ENCODE measurements at places on chromosomes 13 and 19.

- no peak for DNase-seq
These were observed 618 bp downstream of the TMEM38A start for GRCh38 chr19:16661480-16662034.

- no peak for DNase-seq
These were observed 80.2 kb downstream of the SPACA7 start for GRCh38 chr13:112456138-112457056.

DNA sequence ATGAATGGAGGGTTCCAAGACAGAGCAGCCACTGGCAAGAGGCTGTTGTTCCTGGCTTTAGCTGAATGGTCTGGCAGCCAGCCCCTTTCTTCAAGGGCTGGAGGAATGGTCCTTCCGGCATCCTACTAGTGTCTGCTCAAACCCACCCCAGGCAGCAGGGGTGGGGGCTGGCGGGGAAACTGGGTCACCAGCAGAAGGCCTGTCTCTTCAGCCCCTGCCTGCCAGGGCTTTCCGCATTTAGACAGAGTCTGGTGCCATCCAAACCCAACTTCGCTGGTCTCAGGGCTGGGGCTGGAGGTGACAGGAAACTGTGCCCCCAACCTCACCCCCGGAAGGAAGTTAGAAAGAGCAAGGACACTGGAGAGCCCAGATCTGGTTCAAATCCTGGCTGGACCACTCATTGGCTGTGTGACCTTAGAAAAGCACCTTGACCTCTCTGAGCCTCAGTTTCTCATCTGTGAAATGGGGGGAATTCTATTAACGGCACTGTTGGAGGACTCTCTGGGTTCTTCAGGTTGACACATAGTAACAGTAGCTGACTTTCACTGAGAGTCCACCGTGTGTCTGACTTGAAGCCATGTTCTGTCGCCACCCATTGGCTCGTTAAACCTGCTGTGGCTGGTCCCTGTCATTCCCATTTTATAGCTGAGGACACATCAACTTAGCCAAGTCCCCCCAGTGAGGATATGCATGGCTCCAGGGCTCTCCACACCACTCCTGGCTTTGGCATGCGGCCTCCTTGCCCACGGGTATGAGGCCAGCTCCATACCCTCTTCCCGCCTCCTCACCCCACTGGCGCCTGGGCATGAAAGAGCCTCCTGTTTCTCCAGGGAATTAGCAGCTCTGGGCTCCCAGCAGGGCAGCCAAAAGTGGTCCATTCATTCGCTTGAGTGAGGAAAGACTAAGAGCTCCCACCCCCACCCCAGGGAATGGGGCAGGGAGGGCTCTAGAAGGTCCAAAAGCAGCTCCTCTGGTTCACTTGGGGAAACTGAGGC is 2.5 kb upstream of the NR2C2AP start:
- DNase-seq: no peak

DNA sequence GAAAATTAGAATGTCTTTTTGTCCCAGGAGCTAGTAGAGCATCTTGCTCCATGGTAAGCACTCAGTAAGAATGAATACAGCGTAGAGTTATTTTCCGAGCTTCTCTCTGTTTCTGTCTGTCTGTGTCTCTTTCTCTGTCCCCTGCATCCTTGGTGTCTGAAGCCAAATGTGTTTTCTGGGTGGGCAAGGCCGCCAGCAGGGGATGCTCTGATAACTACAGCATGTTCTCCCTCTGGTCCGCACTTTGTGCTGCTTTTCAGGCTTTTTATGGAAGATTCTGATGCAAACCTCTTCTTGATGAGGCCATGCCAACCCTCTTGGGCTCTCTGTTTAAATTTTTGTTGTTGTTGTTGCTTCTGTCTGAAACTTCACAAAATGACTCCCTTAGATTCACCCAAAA is 142.8 kb upstream of the UBL3 start:
- DNase-seq: no peak

- DNase-seq: no peak
These were observed 102.3 kb upstream of the DOCK9 start for GRCh38 chr13:99080131-99080530.

DNA sequence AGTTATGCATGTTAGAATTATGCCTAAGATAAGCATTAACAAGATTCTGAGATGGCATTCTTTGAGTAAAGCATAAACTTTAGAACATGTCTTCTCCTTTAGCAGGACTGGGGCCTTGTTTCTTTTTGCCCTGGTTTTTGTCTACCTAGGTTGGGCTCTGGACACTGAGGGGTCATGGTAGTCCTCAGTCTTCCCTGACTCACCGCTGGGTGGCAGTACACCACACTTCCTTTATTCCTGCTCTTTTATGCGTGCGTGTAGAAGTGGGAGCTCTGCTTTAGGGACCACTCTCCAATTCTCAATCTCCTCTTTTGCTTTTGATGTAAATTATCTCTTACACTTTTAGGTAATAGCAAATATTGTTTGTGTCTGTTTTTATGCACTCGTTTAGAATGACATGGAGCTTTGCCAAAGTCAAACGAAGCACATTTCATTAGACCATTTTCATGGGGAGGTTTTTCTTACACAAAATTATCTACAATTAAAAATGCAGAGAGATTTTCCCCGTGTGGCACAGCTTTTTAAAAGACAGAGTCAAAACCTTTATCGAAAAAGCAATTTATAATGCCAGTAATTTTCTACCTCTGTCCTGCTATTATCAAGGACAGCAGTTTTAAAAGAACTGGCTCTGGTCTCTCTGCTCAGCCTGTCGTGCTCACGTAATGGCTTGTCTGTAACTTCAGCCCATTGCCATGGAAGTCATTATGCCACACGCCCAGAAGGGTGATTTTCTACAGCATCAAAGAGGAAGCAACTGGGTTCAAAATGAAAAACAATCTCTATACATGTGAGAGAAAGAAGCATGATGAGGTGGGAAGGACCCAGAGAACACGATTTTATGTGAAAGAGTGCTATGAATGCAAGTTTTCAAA is 413.9 kb downstream of the COG6 start:
- DNase-seq: no peak

GRCh38 chr13:72653506-72653905 is 73.9 kb downstream of the MZT1 start:
- no peak for DNase-seq

- no peak for DNase-seq
These were observed 130.9 kb downstream of the SHISA2 start for GRCh38 chr13:25920931-25921330.

- DNase-seq: no peak
These were observed 71.3 kb downstream of the KLF12 start for GRCh38 chr13:74062933-74063332.

GRCh38 chr19:44772959-44773358 is 4.7 kb upstream of the CBLC start:
- no peak for DNase-seq
